Fibroblast of lung (primary cell): ENCODE measurements at places on chromosomes 4 and X.

GRCh38 chrX:77935886-77936285 is 25.4 kb downstream of the ATP7A start:
- H3K27ac ChIP-seq = no peak overlapping the region
- peak; percentile 34 for DNase-seq
- no peak overlapping the region for H3K4me3 ChIP-seq
- H3K27me3 ChIP-seq = no peaks in the 10 kb centered on the region
- no peaks in the 10 kb centered on the region for H3K36me3 ChIP-seq

DNA sequence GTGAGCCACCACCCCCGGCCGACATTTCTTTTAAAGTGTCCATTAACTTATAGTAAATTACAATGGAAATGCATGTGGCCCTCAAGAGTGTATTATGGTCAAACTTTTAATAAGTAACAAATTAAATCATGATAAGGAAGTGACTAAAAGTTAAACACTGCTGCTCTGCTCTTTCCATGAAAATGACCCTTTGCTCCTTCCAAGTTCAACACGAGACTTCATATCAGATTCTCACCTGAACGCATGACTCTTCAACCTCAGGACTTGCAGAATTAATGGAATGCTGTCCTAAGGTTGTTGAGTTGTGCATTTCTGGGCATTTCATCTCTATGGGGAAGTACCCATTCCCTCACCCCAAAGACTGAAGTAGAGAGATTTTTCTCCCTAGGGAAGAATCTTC is 27.1 kb downstream of the AWAT2 start:
- no peaks in the 10 kb centered on the region for H3K27me3 ChIP-seq
- no peak overlapping the region for H3K27ac ChIP-seq
- no peaks in the 10 kb centered on the region for H3K36me3 ChIP-seq
- H3K4me1 ChIP-seq = no peaks in the 10 kb centered on the region

DNA sequence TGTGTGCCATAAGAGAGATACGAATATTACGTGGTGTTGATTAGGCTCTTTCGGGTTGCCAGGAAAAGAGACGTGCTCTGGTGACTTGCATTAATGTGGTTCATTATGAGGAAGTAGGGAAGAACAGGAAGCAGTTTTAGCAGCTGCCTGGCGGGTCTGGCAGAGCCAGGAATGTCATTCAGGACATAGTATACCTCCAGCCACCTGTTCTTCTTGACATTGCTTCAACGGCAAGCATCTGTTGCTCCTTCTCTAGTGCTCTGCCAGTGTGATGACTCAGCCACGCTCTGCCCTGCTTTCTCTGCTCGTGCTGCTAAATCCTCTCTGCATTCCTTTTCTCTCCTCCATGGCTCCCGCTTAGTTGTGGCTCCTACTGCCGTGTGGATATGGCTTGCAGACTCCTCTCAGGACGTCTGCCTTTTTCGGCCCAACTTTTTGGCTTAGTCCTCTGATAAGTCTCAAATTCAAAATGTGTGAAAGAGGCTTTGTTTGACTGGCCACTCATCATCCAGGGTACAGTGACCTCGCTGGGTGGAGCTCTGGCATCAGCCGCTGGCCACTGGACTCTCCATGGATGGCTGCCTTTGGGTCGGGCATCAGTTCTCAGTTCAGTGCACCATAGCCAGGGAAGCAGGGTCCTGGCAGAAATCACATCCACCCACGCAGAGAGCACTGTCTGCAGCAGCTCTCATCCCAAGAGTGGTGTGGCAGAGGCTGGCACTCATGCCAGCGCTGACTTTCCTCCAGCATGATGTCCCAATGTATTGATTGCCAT is 89.3 kb upstream of the KLF3 start:
- no peaks in the 10 kb centered on the region for H3K4me1 ChIP-seq
- no peaks in the 10 kb centered on the region for H3K27me3 ChIP-seq
- DNase-seq = no peak
- H3K36me3 ChIP-seq = no peaks in the 10 kb centered on the region
- no peak overlapping the region for H3K4me3 ChIP-seq

DNA sequence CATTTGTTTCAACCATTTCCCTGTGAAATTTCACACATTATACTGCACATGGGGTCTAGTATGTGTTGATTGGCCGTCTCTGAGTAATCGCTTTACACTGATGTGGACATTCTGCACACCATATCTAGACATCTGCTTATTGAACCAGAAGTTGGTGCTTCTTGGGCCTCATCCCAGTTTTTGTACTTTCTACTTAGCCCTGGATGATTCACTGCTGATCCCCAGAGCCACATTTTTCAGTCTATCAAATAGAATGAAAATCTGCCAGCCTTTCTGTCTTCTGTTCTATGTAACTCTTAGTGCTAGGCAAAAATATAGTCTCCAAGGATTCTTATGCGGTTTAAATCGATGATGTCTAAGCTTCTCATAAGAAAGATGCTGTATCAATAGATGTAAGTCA is 40.5 kb upstream of the RELL1 start:
- no peaks in the 10 kb centered on the region for H3K27me3 ChIP-seq
- H3K27ac ChIP-seq = no peak overlapping the region
- H3K4me1 ChIP-seq = no peaks in the 10 kb centered on the region
- no peaks in the 10 kb centered on the region for H3K36me3 ChIP-seq

GRCh38 chrX:2479420-2479780 is 21.4 kb downstream of the DHRSX start:
- no peak overlapping the region for H3K27ac ChIP-seq
- peaks cover 6% of the 10 kb centered on the region for H3K4me1 ChIP-seq
- no peaks in the 10 kb centered on the region for H3K36me3 ChIP-seq
- H3K27me3 ChIP-seq = no peaks in the 10 kb centered on the region

DNA sequence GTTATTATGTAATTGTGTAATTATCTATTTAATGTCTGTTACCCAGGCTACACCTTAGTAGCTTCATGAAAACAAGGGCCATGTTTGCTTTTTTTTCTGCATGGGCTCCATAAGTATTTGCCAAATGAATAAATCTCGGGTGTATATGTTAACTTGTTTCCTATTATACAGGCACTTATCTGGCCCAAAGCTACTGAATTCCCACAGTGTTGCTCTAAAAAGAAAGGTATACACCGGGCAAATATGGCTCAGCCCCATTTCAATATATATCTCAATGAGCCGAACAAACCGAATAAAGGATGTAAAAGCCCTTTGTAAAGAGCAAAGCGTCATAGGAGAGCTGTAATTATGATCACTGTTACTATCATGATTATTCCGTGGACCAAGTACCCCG is 767 bp downstream of the PAQR3 start:
- peak overlapping the region; percentile 66 for H3K4me3 ChIP-seq
- H3K27me3 ChIP-seq = no peaks in the 10 kb centered on the region
- no peak for DNase-seq
- no peaks in the 10 kb centered on the region for H3K36me3 ChIP-seq
- peak overlapping the region; percentile 70 for H3K27ac ChIP-seq
- no peaks in the 10 kb centered on the region for H3K4me1 ChIP-seq

- H3K27me3 ChIP-seq = no peaks in the 10 kb centered on the region
- no peak overlapping the region for H3K27ac ChIP-seq
- H3K36me3 ChIP-seq = peaks cover 4% of the 10 kb centered on the region
- DNase-seq = no peak
- H3K4me1 ChIP-seq = no peaks in the 10 kb centered on the region
Observed at GRCh38 chr4:16187455-16187854, 38.8 kb downstream of the TAPT1 start.

DNA sequence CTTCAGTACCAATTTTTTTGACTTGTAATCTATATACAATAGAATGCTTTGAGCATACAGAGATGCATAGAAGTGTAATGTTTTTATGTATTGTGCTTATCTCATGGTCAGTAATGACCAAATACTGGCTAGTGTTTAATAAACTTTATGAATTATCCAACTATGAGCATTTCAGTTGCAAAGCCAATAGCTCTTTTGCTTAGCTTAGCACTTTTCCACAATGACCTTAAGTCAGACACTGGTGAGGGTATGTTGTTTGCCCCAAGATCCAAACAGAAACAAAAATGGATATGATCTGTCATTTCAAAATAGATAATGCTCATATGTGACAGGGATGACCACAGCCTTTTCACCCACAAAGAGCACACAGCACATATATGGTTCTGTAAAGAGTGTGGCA is 393.0 kb downstream of the AFF2 start:
- H3K36me3 ChIP-seq = no peaks in the 10 kb centered on the region
- DNase-seq = no peak
- H3K27me3 ChIP-seq = no peaks in the 10 kb centered on the region
- no peaks in the 10 kb centered on the region for H3K4me1 ChIP-seq
- H3K4me3 ChIP-seq = no peak overlapping the region

GRCh38 chr4:15398001-15398400 is 29.8 kb upstream of the C1QTNF7 start:
- H3K36me3 ChIP-seq = no peaks in the 10 kb centered on the region
- H3K4me3 ChIP-seq = no peak overlapping the region
- peaks cover 11% of the 10 kb centered on the region for H3K4me1 ChIP-seq
- no peaks in the 10 kb centered on the region for H3K27me3 ChIP-seq
- no peak for DNase-seq
